ENCODE measurements at places on chromosomes 7 and 10. TPM values are rescaled to one million over a fixed set of nuclear protein-coding genes. Genes with fewer than 3 reads are reported as not detected.

The GPR141 gene
- 1.3 TPM for polyA plus RNA-seq

The PIK3CG gene
- 2.7 TPM for polyA plus RNA-seq

- no peak for DNase-seq
Observed at GRCh38 chr7:46979439-46979838, 602.5 kb downstream of the TNS3 start.

GRCh38 chr10:117726596-117727295 is 184.2 kb downstream of the EMX2 start:
- no peak for DNase-seq

- no peak for DNase-seq
Observed at GRCh38 chr10:88952647-88953111, at the start of gene ACTA2. TSS of gene ACTA2 (minus strand) at chr10:88952773. CDS start at chr10:88948930, 3,843 bp downstream.

DNA sequence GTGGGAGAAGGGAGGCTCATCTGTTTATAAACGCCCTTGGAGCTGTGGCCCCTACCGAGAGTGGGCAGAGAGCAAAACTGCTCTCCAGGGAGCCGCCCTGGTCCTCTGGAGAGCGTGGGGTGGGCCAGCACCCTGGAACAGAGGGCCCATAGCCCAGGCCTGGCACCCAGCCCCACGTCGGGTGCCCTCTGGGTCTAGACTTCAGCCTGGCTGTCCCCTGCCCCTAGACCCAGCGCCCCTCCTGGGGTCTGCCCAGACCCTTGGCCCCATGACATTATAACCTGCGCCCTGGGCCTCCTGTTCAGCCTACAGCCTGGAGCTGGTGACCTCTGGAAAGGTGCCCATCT is 24.7 kb downstream of the GET4 start:
- DNase-seq = no peak
